Mammary epithelial cell (primary cell): ENCODE measurements at places on chromosomes 3 and 15. TPM values are rescaled to one million over a fixed set of nuclear protein-coding genes. Genes with fewer than 3 reads are reported as not detected.
A peak's percentile ranks its signal among the peaks of the same experiment; 100 is the strongest.

DNA sequence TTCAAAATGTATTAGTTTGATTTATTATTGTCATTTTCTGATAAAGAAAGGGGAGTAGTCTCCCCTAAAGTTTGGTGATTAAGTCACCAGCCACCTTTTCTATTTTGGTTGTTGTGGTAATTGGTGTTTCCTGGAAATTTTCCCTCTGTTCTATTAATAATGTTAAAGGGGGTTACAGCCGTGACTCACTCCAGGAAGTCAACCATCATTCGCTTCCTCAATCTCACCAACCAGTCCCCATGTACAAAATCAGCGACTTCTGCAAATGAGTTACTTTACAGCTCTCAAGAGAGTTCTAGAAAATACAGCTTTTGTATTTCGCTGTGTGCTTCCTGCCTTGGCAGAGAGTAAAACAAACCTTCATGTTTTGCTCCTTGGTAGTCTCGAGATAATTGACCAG, 285.1 kb downstream of the LPP start:
- DNase-seq, result no peak

GRCh38 chr15:33453761-33454160, 143.0 kb downstream of the RYR3 start:
- no peak for DNase-seq

PLCL2 gene
- 0.15 TPM for polyA plus RNA-seq

DNA sequence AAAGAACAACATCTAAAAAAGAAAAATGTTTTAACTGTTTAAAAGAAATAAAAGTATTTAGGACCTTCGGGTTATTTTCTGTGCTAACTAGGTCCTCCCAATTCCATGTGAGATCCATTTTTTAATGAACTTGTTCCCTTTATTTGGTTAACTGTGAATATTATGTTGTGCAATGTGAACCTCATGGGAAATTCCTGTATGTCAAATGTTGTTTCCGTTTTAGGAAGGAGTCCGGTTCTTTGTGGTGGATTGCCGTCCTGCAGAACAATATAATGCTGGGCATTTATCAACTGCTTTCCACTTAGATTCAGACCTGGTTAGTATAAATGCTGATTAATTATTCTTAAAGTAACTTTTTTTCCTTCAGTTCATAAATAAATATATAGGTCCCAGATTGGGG, 35.5 kb upstream of the NIT2 start:
- DNase-seq, result no peak

CLRN1 gene
- not detected for polyA plus RNA-seq

PPP1R14D gene
- not detected for polyA plus RNA-seq

DNA sequence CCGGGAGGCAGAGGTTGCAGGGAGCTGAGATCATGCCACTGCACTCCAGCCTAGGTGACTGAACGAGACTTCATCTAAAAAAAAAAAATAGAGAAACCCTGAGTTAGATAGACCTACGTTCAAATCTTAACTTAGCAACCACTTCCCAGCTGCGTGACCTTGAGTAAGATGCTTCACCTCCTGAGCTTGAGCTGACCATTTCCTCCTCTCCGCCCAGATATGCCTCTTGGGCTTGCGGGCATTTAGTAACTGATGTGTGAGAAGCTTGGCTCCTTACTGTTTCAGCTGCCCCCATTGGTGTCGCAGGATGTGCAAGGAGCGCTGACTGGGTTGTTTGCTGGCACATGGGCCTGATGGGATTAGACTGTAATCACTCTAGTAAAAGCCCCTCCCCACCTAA, 26.9 kb upstream of the ATG7 start:
- DNase-seq, result no peak

GCNT3 gene
- 0.18 TPM for polyA plus RNA-seq

PRR20G gene
- polyA plus RNA-seq, result not detected

GRCh38 chr3:147730284-147730683, 321.1 kb downstream of the ZIC1 start:
- DNase-seq, result no peak

TMEM42 gene
- polyA plus RNA-seq, result 8.3 TPM

GRCh38 chr3:36403661-36404060, 23.4 kb downstream of the STAC start:
- DNase-seq, result peak; percentile 44

DNA sequence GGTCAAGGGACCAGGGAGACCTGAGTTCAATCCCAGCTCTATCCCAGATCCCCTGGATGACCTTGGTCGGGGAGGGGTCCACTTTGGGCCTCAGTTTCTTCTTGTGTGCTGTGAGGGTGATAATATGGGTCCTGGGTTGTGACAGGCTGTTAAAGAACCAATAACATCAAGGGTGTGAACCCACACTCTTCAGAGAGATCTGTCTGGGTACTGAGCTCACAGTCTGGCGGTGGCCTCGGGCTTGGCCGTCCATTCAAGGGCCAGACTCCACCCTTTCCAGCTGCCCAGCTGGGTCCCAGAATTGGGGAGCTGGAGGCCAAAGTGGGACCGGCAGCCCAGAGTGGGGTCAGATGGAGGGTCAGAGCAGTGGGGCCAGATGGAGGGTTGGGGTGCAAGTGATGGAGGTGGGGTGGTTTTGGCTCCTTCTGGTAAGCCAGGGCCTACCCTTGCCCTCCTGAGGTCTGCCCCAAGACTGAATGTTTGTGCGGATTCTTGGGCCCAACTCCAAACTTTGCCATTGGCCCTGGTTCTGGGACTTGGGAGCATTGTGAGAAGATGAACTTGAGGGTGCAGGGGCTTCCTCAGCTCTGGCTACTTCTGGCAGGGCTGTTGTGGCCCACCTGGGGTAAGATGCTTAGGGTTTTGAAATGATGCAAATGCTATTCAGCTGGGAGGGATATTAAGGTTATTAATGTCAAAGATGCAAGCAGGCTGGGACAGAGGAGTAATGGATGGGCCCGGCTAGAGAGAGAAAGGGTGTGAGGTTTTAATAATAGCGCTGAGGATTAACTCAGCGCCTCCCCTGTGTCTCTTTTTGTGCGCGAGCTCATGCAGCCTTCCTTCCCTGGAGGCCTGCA, 1.5 kb downstream of the CORO2B start:
- DNase-seq, result no peak

KNL1 gene
- 7.6 TPM for polyA plus RNA-seq

- no peak for DNase-seq
Observed at GRCh38 chr3:71917545-71917944, 132.6 kb upstream of the PROK2 start.

CYP1A2 gene
- polyA plus RNA-seq, result not detected

GRCh38 chr3:13045904-13046568, 27.2 kb downstream of the IQSEC1 start:
- DNase-seq, result no peak

GRCh38 chr15:101689901-101690300, 34.4 kb downstream of the TARS3 start:
- DNase-seq, result peak; percentile 78

GPR87 gene
- 88.9 TPM for polyA plus RNA-seq

MYZAP gene
- polyA plus RNA-seq, result 1.0 TPM

DNA sequence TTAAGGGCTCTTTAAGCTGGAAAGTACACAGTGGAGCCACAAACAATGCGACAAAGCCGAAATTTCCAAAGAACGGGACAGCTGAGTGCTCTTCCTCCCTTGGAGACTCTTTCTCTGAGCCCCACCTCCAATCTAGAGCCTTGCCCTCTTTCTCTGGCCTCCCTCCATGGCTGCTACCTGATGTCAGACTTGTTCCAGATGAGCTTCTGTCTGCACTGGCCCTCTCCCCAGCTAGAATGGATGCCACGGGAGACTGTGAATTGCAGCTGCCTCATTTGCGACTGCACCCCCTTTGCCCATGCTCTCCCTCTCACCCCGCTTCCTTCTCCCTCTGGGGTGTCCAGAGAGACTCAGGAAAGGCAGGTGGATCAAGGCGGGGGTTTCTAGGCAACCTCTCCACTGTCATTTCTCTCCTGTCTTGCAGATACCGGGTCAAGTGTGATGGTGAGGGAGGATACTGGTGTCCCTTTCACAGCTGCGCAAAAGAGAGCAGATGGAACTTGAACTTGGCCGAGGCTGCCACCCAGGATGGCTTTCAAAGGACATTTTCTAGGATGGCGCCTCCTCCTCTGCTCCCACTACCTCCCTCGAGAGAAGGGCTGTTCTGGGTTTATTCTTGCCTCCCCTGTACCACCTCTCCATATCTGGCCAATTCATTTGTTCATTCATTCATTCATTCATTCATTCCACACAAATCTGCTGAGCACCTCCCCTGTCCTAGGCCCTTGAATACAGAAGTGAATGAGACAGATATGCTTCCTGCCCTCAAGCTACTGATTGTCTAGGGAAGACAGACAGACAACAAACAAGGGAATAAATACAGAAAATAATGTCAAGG, 12.8 kb downstream of the ATP2B2 start:
- no peak for DNase-seq

- DNase-seq, result no peak
Observed at GRCh38 chr3:7428206-7428718, 567.3 kb downstream of the GRM7 start.

GRCh38 chr3:192299921-192300320, 427.4 kb downstream of the FGF12 start:
- DNase-seq, result no peak

TMEM207 gene
- polyA plus RNA-seq, result not detected

DNA sequence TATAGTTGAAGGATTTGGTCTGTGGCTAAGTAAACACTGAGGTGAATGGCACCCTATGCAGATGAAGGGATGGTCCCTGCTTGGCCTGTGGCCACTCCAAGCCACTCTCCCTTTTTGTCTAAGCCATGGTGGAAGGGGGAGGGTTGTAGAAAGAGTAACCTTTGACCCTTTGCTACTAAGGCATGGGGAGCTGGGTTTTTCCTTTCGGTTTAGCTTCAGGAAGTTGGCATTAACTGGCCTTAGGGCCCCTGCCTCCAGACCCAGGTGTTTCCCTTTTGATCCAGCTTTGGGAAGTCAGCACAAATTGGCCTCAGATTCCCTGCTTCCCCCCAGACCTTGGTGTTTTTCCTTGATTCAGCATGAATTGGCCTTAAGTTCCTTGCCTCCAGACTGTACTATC, 49.5 kb downstream of the EFCAB12 start:
- DNase-seq, result no peak

DNA sequence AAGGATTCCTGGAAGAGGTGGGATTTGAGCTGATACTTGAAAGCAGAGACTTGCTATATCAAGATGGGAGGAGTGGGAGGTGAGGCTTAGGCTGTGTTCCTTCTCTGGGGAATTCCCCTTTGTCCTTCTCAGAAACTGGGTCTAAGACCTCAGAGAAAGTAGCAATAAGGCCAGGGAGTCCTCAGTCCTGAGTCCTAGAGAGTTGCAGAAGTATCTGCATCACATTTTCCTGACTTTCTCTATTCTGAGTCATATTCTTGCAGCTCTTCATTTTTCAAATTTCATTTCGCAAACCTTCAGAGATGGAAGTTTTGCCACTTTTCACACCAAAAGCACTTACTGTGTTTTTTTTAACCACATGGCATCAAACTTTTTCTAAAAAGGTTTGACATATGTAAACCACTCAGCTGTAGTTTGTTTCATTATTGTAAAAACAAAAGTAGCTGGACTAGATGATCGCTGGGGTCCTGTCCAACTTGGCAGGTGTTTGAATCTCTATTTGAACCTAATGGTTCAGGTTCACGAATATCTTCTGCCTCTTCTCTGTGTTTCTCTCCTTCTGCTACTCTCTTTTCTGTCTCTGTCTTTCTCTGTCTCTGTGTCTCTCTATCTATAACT, 21.3 kb downstream of the COLQ start:
- no peak for DNase-seq

GRCh38 chr3:46693038-46693891, at the start of gene ALS2CL:
Gene ALS2CL (minus strand): TSS chr3:46693679. CDS start chr3:46689440, 4,239 bp downstream.
- DNase-seq, result peak; percentile 75

GRCh38 chr15:80028937-80029336, 30.5 kb upstream of the ZFAND6 start:
- no peak for DNase-seq

DNA sequence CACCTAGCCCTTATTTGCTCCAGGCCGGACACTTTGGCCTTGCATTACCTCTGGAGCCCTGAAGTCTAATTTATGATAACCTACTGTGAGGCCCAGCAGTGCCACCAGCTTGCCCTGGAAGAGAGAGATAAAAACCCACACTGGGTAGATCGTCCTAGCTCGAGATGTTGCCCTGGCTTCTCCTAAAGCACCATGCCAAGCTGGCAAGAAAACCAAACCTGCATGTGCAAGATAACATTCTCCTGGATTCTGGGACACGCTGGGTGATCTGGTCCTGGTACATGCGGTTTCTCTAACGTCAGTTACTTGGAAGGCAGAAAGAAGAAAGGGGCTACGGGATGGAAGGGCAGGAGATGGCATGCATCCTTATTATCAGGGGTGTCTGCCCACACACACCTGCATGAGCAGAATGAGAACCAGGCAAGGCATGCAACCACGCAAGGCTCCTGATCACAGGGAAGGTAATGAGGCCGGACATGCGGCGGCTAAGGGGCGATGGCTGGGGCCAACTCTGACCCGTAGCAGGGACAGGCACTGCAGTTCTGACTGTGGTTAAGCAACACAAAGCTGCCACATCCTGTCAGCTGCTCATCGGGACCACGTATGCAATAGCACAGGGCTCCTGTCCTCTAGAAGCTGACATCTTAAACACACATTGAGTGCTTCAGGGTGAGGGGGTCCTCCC, 73.0 kb downstream of the OXNAD1 start:
- no peak for DNase-seq

MEGF11 gene
- 0.15 TPM for polyA plus RNA-seq

DNA sequence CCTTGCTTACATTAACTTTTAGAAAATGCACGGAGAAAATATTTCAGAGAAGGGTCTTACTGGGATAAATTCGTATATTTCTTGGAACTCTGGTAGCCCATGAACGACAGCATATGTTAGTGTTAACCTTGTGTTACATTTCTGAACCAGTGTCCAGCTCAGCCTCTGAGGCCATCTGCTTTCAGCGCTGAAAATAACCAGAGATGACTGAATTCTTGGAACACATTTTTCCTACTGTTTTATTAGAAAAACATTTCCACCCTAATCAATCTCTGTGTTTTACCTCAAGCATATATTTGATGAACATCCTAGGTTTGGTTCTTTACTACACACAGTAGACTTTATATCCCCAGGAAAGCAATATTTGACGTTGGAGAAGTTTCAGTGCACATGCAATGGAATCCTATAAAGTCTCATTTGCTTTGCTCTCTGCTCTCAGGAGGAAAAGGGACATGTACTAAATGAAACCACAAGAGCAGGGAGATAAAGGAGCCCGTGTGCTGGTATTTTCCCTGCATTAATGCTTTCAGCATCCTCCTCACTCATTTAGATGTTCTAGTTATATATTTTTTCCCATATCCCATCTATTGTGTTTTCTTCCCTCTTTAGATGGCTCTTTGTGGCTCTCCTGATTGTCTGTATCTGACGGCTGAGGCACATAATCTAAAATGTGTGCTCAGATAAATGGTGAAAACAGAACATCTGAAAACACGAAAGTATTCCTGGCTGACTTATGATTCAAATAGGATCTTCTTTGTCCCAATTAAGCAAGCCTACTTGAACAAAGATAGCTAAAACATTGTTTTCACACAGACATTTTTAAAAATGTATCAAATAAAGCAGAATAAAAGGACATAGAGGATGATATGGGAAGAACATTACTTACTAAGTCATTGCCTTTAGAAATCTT, 151.7 kb upstream of the KCNMB2 start:
- no peak for DNase-seq

DNA sequence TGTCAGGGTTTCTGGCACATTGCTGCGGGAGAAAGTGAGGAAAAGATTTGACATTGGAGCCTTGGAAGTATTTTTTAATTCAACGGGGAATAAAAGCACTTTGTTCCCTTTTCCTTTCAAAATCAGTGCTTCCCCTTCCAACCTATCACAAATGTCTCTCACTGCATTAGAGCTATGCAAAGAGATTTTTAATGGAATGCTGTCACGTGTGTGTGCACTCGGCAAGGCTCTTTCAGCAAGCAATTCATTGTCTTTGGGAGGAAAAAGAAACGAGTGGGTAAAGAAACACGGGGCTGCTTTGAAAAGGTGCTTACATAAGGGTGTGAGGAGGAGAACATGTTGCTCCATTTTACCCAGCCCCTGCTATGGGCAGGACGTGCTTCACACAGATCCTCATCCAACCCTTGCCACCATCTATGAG, 490.4 kb upstream of the PROK2 start:
- DNase-seq, result no peak

SAMMSON gene
- polyA plus RNA-seq, result not detected
